ENCODE measurements at places on chromosomes 12 and 14.

DNA sequence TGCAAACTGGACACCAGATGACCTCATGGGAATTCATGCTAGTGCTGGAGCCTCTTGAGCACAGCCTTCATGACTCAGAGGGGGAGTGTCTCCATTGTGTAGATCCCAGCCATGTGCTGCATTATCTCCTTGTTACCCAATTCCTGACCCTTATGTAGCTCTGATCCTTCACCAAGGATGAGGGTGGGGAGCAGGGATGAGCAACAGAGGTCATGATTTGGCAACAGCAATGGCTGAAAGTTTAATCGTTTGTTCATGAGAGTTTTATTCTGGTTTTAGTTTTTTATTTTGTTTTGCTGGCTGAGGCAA is 9.5 kb upstream of the BDKRB1 start:
- DNase-seq = no peak

- DNase-seq = no peak
Observed at GRCh38 chr14:105700622-105701288, 174.4 kb downstream of the TMEM121 start.

DNA sequence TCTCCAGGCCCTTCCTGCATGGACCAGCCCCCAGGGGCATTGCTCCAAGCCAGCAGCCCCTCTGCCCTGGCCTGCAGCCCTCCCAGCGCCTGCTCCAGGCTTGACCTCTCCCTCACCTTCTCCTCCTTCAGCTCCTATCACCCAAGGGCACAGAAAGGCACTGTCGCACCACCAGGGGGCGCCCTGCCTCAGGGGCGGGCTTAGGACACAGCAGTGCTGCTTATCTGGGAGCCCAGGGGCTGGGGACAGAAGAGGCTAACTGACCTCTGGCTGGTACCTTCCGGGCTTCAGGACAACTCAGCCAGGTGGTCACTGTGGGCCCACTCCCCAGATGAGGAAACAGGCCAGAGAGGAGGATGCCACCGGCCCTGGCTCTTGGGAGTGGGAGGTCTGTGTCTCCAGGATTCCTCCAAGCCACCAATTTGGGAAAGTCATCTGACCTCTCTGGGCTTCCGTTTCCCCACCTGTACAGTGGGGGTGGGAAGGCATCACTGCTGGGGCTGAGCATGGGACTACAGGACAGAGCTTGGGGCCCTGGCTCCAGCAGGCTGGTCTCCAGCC is 25.3 kb upstream of the GPR132 start:
- peak; percentile 66 for DNase-seq

DNA sequence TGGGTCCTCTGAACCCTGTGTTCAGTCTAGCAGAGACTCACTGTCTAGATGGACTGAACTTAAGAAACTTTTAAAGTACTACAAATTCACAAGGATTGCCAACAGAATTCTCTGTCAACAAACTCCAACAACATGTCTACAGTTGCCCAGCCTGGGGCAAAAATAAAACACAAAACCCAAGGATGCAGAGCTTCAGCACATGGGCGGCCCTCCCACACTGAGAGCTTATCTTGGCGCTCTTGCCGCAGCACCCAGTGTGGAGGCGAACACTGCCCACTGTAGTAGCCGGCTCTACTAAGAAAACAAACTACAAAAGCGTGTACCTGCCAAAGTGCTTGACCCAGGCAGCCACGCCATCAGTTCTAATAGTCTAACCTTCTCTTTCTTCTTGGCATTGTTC is 66.7 kb downstream of the PTPN21 start:
- DNase-seq = no peak

- no peak for DNase-seq
Observed at GRCh38 chr12:108910336-108910735, 30.4 kb downstream of the DAO start.

GRCh38 chr14:96380735-96381134 is 11.2 kb upstream of the AK7 start:
- DNase-seq = no peak

- peak; percentile 37 for DNase-seq
Observed at GRCh38 chr12:121793440-121793837, at the start of gene RHOF. Gene RHOF, minus strand, starts transcription at chr12:121793688. Its CDS starts 55 bp downstream, at chr12:121793633.

GRCh38 chr12:54220567-54220966 is 31.8 kb upstream of the SMUG1 start:
- no peak for DNase-seq

- DNase-seq = no peak
Observed at GRCh38 chr14:91159182-91159581, 45.3 kb downstream of the DGLUCY start.
